ENCODE measurements at places on chromosomes 11 and 22.
A peak's percentile ranks its signal among the peaks of the same experiment; 100 is the strongest.

DNA sequence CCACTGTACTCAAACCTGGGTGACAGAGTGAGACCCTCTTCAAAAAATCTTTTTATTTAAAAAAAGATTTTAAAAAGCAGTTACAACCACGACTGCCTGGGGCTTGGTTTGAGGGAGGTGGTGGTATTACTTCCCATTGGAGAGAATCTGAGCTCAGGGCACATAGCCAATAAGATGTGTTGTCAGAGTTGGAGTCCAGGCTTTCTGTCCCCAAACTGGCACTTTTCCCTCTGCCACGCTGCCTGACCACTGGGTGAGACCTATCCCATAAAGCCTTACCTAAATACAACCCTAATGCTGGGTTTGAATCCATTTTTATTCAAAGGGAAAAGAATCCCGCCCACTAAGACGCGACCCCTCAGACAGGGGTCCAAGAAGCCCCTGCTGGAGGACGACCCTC lies 11.5 kb downstream of the CHADL start:
- no peak overlapping the region for H3K27ac ChIP-seq
- H3K4me3 ChIP-seq, result no peak overlapping the region
- H3K27me3 ChIP-seq, result no peaks in the 10 kb centered on the region

DNA sequence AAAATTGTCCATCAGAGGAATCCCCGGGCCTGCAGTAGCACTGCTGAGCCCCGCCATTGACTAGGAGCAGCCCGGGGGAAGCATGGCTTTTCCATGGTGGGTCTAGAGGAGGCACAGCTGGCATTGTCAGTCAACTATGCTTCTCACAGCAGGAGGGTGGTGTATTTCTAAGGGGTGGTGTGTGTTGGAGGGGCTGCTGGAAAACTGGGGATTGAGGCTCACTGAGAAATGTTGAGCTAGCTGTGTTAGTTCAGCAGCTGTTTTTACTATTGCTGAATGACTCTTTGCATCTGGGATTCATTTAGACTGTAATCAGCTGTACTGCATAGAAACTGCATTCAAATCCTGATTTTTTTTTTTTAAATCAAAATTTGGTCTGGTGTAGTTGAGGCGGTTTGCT lies 5.6 kb downstream of the DDX10 start:
- DNase-seq, result no peak
- H3K36me3 ChIP-seq, result no peaks in the 10 kb centered on the region
- no peaks in the 10 kb centered on the region for H3K27me3 ChIP-seq
- peaks cover 18% of the 10 kb centered on the region for H3K4me1 ChIP-seq
- H3K27ac ChIP-seq, result peak overlapping the region; percentile 52
- no peak overlapping the region for H3K4me3 ChIP-seq

- H3K36me3 ChIP-seq, result no peaks in the 10 kb centered on the region
- no peak for DNase-seq
- no peaks in the 10 kb centered on the region for H3K4me1 ChIP-seq
- H3K27ac ChIP-seq, result no peak overlapping the region
Observed at GRCh38 chr11:115362997-115363396, 141.2 kb downstream of the CADM1 start.

DNA sequence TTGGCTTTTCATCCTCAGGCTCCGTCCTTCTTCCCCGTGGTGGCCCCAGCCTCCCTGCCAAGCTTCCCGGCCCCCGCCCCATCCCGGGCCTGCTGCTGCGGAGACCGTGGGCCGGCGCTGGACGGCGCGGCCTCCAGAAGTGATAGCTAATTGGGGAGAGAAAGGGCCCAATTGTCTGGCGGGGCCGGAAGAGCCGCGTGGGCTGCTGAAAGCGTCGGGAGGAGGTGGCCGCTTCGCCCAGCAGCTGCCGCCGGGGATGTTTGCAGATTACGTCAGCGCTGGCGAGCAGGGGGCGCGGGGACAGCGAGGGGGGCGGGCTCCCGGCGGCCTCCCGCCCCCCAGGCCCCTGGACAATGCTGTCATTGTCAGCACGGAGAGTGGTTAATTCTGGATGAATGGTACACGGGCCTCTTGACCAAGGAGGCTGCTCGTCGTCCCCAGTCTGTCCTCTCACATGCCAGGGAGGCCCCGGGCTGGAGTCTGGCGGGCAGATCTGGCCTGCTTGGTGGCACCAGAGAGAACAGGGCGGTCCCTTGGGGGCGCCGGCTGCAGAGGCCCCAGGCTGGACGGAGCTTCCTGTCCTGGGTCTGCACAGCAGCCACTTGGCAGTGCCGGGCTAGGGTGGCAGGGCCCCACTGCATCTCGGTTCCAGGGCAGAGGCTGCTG lies 1.6 kb downstream of the SMIM38 start:
- no peak overlapping the region for H3K4me3 ChIP-seq
- DNase-seq, result no peak
- peaks cover 4% of the 10 kb centered on the region for H3K27me3 ChIP-seq
- H3K27ac ChIP-seq, result no peak overlapping the region
- H3K36me3 ChIP-seq, result no peaks in the 10 kb centered on the region
- H3K4me1 ChIP-seq, result peaks cover 12% of the 10 kb centered on the region

DNA sequence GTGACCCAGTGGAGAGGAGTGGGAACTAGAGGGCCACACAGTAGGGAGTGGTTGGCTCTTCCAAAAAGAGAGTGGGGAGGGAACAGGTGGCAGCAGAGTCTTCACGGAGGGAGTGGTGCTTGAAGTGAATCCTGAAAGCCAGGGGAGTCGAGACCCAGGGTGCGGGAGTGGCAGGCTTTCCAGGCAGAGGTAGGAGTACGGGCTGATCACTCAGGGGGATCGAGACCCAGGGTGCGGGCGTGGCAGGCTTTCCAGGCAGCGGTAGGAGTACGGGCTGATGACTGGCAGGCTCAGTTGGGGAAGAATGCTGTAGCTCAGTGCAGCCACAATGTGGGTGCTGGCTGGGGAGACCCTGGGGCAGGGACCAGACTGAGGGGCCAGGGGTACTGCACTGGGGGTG lies 148.2 kb downstream of the TBC1D22A start:
- H3K4me1 ChIP-seq, result no peaks in the 10 kb centered on the region
- H3K4me3 ChIP-seq, result no peak overlapping the region
- no peak overlapping the region for H3K27ac ChIP-seq
- no peaks in the 10 kb centered on the region for H3K36me3 ChIP-seq
- no peak for DNase-seq
- H3K27me3 ChIP-seq, result no peaks in the 10 kb centered on the region

GRCh38 chr11:20762116-20762844 lies 92.9 kb downstream of the NELL1 start:
- H3K36me3 ChIP-seq, result no peaks in the 10 kb centered on the region
- no peaks in the 10 kb centered on the region for H3K4me1 ChIP-seq
- no peak overlapping the region for H3K27ac ChIP-seq
- DNase-seq, result no peak

Data from hepatocyte (in vitro differentiated cells).